ENCODE measurements at places on chromosomes 5 and 9.

GRCh38 chr5:65811004-65811403 is 89.0 kb downstream of the NLN start:
- DNase-seq = no peak

DNA sequence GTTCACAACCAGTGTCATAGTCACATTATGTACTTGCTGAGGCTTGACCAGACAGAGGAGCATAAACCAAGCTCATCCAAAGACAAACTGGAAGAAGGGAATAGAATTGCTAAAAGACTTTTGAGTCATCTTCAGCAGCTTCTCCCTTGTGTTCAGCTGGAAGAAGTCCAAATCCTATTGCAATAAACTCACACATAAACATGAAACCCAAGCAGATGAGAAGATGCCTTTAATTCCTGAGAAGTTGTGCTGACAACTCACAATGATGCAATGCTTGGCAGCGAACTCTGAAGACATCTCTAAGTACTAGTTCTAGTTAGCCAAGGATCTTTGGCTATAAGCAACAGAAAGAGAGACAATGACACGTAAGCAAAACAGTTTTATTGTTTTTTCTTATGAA is 642.1 kb downstream of the KCTD16 start:
- no peak for DNase-seq

DNA sequence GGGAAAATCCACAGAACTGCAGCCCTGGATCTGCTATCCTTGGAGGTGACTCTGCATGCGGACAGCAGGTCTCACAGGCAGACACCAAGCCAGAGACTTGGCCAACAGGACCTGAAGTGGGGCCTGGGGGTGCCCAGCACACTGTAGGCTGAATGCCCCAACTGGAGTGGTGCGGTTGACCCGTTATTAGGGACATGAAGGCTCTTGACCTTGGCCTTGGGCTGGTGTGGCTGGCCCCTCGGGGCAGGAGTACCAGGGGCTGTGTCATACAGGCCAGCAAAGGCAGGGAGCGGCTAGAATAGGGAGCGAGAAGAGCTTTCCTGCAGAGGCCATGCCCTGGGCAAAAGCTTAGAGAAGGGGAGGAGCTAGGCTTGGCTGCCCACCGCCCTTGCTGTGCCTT is 153.2 kb upstream of the MVB12B start:
- no peak for DNase-seq

DNA sequence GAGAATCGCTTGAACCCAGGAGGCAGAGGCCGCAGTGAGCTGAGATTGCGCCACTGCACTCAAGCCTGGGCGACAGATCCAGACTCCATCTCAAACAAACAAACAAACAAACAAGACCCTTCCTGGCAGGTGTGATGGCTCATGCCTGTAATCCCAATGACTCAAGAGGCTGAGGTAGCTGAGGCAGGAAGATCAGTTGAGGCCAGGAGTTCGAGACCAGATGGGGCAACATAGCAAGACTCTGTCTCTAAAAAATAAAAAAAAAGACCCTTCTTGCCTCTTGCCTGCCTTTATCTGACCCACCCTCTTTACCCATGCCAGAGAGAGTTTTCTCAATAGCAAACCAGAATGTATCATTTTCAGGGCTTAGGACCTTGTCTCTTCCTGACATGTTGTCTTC is 8.8 kb upstream of the PANK3 start:
- no peak for DNase-seq

DNA sequence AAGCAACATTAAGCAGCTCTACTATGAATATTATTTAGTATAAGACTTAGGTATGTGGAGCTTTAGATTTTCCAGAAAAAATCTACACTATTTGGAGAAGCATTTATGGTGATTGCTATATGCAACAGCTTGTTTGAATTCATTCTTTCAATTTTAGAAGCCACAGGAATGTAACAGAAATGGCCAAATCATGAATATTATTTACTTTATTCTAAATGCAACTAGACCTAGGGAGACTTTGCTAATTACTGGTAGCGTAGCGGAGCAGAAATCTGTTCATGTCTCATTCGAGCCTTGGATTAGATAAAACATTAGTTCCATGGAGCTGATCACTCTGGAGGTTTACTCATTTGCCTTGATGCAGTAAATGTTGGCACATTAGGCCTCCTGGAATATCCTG is 290.2 kb downstream of the ZNF608 start:
- DNase-seq = peak; percentile 9

GRCh38 chr5:154058055-154059038 is 19.6 kb downstream of the MFAP3 start:
- DNase-seq = no peak

DNA sequence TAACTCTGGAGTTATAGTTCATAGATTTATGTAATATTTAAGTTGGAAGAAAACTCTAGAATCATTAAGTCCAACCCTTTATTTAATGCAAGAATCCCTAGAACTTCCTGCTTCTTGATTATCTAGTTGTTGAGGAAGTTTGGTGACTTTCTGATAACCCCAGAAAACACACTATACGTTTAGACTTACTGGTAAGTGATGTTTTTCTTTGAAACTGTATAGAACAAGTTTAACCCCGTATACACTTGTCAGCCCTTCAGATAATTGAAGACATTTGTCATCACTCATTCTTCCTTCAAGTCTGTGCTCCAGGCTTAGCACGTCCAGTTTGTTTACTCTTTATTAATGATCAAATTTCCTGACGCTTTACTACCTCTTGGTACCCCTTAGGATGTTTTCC is 9.0 kb downstream of the NDUFS4 start:
- no peak for DNase-seq

GRCh38 chr5:54091307-54092130 is 218.9 kb downstream of the ARL15 start:
- peak; percentile 98 for DNase-seq

DNA sequence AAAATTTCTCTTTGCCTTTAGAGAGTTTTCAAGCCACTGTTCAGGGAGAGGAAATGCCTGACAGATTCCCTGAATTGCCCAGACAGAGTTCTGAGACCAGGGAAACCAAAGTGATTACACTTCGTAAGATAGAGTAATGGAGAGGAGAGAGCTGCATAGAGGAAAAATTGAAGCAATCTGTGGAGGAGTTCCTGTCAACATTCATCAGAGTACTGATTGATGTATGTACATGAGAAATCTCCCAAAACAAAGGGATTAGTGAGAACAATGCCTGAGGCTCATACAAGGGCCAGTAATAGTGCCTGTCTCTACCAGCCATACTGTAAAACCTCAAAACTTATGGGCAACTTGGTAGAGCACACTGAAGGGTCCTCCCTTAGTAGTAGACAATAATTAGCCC is 79.0 kb upstream of the TRIM32 start:
- no peak for DNase-seq
